ENCODE measurements at places on chromosomes 16 and 17.
A peak's percentile ranks its signal among the peaks of the same experiment; 100 is the strongest.

GRCh38 chr17:75012346-75013091 lies at the start of gene MRPL58:
Gene MRPL58 (plus strand): TSS chr17:75012670. CDS start chr17:75012687, 17 bp downstream.
- peak; percentile 80 for DNase-seq

- DNase-seq = no peak
Measured at GRCh38 chr17:75433218-75433783, 23.1 kb upstream of the TMEM94 start.

- no peak for DNase-seq
Measured at GRCh38 chr17:73867056-73867455, 222.8 kb upstream of the SDK2 start.

- no peak for DNase-seq
Measured at GRCh38 chr17:40496170-40496569, 5.3 kb downstream of the TNS4 start.

GRCh38 chr16:3953728-3954410 lies 73.4 kb upstream of the CREBBP start:
- no peak for DNase-seq

DNA sequence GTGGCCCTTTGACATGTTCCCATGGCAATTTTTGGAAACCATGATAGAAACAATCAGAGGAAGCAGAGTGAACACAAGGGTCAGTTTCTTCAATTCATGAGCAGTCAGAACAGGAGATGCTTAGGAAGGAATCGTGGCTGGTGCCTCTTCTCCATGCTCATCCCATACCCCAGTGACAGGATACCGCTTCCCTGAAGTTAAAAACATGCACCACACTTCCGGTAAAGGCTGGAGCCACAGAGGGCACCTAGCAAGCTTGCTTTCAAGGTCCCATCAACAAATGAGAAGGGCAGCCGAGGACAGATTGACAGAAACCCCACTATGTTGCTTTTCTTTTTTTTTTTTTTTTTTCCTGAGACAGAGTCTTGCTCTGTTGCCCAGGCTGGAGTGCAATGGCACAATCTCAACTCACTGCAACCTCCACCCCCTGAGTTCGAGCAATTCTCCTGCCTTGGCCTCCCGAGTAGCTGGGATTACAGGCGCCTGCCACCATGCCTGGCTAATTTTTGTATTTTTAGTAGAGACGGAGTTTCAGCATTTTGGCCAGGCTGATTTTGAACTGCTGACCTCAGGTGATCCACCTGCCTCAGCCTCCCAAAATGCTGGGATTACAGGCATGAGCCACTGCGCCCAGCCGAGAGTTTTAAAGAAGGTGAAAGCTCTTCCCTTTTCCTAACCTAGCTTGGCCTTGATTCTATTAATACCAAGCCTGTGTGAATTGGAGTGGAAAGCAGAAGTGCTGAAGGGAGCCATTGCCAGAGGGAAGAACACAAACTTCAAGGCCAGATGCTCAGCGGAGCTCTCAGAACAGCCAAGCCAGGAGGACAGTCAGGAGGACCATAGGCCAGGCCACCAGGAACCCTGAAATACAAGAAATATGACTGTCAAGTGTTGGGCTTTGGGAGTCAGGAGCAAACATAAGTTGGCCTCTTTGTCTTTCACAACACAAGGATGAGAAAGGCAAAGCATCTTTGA lies 16.6 kb downstream of the GP2 start:
- DNase-seq = no peak

DNA sequence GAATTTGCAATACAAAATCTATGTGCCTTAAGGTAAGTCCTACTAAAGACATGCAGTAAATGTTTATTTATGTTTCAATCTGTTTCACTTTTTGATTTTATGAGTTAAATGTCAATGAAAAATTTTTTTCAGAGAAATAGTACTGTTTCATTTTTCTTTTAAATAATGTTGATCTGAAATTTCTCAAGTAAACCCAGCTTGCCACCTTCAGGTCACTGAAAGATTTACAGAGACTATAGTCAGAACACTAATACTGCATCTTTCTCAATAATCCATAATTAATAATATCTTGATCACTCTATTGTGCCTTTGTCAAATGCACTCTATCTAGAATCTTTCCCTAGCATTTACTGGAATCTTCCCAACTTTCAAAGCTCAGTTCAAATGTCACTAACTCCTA lies 6.5 kb upstream of the DHX40 start:
- no peak for DNase-seq

DNA sequence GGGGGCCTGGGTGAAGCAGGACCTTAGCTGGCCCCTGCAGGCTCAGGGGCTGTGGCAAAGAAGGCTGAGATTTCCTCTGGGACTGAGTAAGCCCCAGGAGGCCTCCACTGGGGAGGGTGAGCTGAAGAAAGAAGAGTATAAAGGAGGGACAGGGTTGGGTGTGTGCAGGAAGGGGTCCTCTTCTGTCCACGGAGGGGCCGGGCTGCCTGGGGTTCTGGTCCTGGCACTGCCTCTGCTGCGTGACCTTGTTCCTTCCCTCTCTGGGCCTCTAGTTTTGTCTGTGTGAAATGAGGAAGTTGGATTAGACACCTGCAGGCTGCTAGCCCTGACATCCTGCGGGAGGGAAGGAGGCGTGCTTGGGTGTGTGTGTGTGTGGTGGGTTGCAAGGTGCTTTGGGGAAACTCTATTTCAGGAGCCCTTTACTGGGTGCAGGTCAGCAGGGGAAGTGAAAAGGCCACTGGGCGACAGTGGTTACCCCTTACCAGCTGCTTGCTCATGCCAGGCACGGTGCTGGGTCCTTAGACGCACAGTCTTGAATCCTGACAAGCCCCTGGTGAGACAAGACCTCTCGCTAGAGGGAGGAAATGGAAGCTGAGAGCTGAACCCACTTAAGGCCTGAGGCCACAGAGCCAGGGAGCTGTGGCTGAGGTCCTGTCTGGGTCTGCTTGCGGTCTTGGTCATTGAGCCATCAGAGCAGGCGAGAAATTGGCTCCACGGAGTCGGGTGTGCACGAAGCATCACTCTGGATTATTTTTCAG lies 60.7 kb downstream of the OR1D5 start:
- no peak for DNase-seq

DNA sequence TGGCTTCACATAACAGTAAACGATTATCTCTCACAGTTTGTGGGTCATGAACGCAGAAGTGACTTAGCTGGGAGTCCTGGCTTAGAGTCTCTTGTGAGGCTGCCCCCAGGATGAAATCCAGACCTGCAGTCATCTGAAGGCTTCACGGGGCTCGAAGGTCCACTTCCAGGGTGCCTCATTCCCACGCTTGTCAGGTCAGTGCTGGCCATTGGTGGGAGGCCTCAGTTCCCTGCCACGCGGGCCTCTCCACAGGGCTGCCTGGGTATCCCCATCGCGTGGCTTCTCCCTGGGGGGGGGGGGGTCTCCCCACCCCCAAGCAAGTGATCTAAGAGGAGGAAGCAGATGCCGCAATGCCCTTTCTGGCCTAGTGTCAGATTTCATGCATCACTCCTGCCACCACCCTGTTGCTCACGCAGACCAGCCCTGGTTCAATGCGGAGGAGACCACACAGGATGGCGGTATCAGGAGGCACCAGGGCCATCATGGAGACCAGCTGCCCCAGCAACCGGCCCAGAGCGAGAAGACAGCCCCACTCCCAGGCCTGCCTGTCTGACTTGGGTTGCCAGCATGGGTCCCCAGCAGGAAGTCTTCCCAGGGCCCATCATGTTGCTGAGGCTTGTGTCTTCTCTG lies 77.3 kb upstream of the CDH5 start:
- no peak for DNase-seq

DNA sequence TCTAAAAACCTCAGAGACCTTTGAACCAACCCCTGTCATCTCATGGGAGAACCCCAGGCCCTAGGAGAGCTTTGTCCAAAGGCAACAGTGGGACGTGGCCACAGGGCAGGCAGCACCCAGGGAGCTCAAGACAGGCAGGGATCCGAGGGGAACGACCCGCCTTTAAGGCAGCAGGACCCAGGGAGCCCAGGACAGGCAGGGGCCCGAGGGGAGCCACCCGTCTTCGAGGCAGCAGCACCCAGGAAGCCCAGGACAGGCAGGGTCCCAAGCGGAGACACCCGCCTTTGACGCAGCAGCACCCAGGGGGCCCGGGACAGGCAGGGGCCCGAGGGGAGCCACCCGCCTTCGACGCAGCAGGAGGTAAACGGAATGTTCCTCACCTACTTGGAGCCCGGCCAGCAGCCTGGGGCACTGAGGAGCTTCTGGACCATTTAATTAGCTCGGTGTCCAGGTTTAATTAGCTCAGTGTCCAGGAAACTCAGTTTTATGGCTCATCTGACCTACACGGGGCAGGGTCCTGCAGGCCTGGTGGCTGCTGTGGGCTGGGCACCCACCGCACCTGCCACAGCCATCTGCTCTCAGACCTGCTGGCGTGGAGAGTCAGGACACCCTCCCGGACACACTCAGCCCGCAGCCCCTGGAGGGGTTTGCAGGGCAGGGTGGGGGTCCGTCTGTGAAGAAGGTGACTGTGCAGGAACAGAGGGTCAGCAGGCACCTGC lies 24.4 kb downstream of the PIEZO1 start:
- DNase-seq = no peak

- no peak for DNase-seq
Measured at GRCh38 chr16:88853325-88853941, 3.3 kb downstream of the GALNS start.

DNA sequence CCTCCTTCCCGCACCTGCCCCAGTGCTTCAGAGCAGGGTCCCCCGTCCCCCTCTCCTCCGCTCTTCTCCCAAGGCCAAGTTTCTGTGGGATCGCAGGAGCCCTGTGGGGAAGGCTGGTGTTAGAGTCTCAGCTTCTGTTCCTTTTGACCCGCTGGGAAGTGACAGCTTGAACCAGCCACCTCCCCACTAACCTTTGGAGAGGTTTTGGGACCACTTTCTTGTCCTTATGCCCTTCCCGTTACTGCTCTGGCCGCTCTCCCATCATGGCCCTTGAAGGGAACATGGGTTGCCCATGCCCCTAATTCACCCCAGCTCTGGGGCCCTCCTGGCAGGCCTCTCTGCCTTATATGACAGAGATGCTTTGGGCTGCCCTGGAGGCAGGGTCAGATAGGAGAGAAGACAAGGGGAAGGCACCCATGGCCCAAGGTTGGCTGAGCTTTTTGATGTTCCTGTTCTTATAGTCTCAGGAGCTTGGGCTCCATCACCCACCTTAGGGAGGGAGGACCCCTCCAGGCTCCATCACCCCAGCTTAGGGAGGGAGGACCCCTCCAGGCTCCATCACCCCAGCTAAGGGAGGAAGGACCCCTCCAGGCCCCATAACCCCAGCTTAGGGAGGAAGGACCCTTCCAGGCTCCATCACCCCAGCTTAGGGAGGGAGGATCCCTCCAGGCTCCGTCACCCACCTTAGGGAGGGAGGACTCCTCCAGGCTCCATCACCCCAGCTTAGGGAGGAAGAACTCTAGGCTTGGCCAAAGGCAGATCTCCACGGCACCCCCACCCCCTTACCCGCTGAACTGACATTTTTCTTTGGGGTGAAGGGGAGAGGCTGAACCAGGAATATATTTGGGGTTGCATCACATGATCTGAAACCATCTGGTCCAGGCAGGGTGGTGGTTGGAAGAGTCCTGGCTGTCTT lies 45.0 kb downstream of the NT5M start:
- DNase-seq = no peak

Measured in hippocampal formation (tissue), 2 donors.